ENCODE measurements at places on chromosomes 7 and 10.

DNA sequence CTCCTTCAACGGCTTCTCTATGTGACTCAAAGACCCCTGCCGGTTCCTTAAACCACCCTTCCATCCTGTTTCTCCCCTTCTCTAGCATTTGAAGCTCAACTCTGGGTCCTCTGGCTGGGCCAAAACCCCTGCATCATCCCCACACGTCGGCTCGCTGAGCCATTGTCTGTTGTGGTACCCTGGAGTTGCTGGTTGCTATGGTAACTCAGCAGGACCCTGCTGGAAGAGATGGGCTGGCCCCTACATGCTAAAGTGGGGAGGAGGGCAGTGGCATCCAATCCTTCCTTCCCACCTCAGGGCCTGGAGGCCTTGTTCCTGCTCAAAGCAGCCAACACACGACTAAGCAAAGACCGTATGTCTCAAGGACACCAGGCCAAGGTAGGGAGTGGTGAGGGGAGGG, 452.5 kb downstream of the PLXNA4 start:
- DNase-seq = no peak

DNA sequence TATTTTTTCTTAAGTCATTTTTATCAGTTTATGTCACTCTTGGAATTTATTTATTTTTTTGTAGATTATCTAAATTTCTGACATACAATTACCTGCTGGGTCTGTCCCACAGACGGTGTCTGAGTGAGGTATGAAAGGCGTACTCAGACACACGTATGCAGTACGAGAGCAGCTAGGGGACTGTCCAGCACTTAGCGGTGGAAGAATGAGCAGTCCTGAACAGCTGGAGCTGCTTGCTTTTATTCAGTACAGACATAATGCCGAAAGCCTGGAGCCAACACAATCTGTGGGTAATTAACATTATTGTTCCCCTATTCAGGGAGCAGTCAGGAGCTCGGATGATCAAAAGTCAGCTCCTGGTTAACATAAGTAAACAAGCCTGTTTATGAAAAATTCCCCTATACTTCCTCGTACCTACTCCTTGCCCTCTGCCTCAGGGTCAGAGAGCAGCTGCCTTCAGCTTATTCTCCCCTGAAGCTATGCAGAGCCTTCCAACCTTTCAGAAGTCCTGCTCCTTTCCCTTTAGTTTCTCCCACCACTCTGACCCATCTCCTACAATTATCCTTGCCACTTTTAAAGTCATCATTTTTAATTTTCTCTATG, 488.0 kb upstream of the POM121L12 start:
- DNase-seq = no peak

- DNase-seq = no peak
These were observed 78.6 kb downstream of the NRF1 start for GRCh38 chr7:129689995-129690581.

- DNase-seq = no peak
These were observed 484 bp upstream of the MSRB2 start for GRCh38 chr10:23094786-23095403.

DNA sequence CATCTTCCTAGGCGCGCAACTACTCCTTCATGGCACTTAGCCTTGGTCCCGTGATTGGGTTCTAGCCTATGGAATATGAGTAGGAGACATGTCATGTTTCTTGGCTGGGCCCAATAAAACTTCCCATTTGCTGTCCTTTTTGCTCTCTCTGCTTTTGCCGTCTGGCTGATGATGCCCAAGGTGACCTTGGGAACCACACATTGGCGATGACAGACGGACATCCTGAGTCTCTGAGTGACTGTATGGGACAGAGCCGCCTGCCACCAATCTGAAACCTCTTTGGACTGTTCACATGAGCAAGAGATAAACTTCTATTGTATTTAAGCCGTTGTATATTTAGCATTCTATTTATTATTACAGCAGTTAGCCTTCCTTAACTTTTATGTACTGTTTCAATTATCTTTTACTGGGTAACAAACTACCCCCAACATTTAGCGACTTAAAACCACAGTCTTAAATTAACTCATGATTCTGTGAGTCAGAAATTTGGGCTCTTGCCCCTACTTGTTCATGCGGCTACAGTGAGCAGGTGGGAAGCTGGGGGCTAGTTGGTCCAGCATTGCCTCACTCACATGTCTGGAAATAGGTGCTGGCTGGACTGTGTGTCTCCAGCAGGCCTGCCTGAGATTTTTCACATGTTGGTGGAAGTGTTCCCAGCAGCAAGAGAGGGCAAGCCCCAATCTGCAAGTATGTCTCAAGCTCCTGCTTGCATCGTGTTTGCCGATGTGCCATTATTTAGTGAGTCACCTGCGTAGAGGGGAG, 71.7 kb downstream of the NOD1 start:
- DNase-seq = no peak

DNA sequence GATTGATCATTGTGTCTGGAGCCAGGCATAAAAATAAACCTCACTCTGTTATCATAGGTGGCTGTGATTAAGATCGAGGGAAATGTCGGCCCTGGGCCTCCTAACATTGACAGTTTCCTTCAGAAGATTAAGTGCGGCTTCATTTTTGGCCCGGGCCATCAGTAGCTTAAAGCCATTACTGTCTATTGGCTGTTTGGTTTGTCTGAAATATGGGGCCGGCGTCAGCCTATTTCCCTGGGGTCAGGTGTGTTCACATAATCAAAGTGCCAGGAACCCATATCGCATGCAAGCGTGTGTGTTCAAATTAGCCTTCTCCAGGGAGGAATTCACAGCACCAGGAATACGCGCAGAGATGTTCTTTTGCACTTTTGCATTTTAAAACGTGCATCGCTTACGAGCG, 114.7 kb downstream of the CUX1 start:
- no peak for DNase-seq

DNA sequence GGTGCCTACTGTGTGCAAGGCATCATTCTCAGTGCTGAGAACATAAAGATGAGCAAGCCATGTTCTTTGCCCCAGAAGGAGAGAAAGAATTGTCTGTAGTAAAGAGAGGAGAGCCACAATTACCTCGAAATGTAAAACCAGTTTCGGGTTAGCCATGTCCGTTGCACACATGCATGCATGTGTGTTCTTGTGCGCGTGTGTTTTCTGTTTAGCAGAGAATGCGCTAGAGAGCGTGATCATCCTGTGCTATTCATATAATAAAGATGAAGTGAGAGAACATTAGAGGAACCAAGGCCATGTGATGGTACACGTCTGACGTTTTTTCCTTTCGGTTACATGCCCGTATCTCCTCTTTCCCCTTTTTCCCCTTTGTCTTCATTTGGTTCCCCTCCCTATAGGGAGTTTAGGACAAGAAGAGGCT, 158.2 kb downstream of the CELF2 start:
- no peak for DNase-seq

GRCh38 chr10:83991986-83992753, 147.1 kb upstream of the GHITM start:
- peak; percentile 29 for DNase-seq

GRCh38 chr7:84368122-84368521, 173.5 kb upstream of the SEMA3A start:
- DNase-seq = no peak

GRCh38 chr7:41886901-41887311, 184.0 kb upstream of the INHBA start:
- DNase-seq = no peak

DNA sequence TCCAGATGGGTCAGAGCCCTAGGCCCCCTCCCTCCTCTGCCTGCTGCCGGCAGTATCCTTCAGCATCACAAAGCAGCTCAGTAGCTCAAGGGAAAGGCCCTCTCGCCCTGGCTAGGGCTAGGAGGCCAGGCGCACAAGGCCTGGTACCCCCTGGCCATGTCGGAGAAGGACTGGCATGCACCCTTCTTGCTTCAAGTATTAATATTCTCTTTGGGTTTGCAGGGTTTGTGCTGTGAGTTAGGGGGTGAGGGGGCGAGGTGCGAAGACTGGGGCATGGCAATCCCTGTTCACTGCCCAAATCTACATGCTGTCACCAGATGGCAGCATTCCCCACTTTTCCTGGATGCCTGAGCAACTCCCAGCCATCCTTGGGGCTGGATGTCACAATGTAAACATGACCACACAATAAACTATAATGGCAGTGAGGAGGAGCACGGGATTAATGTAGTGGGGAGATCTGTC, 105.2 kb downstream of the NEURL1 start:
- peak; percentile 98 for DNase-seq

DNA sequence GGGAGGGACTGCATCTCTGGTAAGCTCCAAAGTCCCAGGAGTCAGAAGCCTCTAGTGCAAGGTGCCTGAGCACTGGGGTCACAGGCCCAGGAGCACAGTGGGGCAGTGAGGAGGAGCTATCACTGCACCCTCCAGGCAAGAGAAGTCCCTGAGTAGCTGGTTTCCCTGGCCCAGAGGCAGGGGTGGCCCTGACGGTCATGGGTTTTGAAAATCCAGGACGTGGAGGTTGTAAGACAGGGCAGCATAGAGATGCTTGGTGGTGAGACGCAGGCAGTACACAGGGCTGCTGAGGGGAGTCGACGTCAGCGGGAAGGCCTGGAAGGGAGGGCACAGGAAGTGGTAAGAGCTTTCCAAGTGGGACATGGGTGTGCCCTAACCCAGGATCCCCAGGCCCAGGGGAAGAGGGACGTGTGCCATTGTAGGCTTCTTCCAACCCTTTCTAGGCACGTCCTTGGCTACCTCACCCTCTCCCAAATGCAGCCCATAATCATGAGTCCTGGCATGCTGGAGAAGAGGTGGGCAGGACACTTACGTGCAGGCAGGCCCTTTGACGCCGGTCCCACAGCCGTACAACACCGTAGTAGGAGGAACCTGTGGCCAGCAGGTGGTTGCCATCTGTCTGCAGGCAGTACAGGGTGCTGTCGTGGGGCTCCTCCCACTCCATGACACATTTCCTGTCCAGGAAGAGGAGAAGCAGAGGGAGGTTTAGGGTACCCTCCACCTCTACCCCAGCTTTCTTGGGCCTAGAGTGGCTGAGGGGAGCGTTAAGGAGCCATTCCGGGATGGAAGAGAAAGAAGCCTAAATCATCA, 23.2 kb downstream of the DPCD start:
- no peak for DNase-seq

DNA sequence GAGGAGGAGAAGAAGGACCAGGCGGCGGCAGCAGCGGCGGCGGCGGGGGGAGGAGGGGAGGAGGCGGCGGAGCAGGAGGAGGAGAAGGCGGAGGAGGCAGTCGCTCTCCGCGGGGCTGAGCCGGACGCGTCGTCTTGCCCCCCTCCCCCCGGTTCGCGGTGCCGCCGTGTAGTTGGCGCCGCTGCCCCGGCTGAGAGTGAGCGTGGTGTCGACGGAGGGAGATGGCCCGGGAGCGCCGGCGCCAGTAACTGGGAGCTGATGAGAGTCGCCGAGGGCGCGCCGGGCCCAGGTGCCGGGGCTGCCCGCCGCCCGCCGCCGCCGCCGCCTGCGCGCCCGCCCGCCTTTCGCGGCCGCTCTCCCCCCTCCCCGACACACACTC, 257 bp downstream of the WAC start:
- peak; percentile 32 for DNase-seq

DNA sequence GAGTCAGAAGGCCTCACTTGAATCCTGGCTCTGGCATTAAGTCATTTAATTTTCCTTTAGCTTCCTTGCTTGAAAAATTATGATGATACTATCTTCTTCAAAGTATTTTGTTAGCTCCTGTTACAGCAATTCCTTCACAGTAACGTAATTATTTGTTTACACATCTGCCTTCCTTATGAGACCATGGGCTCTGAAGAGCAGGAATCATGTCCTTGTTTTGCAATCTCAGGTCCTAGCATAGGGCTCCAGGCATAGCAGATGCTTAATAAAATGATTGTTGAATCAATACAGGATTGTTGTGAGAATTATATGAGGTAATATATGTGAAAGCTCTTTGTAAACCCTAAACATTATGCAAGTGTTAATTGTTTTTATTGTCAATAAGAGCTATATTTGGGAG, 25.5 kb downstream of the KLHDC10 start:
- no peak for DNase-seq

DNA sequence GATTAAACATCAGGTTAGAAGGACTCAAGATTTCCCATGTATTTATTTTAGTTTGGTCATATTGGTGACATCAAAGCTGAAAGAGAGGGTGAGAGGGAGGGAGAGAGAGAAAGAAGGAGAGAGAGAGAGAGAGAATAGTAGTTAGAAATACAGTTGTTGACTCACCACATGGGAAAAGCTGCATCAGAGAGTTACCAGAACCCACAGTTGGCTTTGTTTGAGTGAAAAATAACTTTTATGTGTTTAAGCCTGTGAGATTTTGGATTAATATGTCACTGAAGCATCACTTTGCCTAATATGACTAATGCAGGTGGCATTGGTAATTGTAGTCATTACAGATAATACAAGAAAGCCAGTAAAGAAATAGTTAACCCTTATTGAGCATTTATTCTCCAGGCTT, 303.9 kb downstream of the REEP3 start:
- DNase-seq = no peak

DNA sequence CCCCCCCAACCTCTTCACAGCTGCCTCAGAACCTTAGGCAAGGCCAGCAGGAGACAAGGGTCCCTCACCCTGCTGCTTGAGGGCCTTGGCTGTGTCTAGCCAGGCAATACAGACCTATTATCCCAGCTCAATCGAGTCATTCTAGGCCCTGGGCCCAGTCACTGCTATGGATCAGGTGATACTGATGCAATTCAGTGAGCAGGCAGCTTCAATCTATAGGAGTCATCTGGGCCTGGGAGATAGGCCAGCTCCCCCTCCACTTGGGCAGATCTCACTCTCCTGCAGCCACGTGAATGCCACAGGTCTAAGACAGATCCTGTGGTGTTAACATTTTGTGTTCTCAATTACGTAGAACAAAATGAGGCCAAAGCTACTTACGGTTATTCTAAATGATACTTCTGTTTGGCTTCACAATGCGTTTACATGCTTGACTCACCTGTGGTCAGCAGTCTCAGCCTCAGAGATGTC, 68.0 kb upstream of the LRRC4 start:
- DNase-seq = no peak

GRCh38 chr7:39709768-39710311, 86.5 kb downstream of the RALA start:
- no peak for DNase-seq

GRCh38 chr10:73813333-73813732, 1.9 kb upstream of the NDST2 start:
- no peak for DNase-seq

- no peak for DNase-seq
These were observed 36.7 kb upstream of the LRRC4 start for GRCh38 chr7:128067983-128068382.

- DNase-seq = no peak
These were observed 457.3 kb downstream of the ETV1 start for GRCh38 chr7:13532028-13532753.

- peak; percentile 30 for DNase-seq
These were observed 7.5 kb upstream of the KMT2E start for GRCh38 chr7:105006367-105007136.

DNA sequence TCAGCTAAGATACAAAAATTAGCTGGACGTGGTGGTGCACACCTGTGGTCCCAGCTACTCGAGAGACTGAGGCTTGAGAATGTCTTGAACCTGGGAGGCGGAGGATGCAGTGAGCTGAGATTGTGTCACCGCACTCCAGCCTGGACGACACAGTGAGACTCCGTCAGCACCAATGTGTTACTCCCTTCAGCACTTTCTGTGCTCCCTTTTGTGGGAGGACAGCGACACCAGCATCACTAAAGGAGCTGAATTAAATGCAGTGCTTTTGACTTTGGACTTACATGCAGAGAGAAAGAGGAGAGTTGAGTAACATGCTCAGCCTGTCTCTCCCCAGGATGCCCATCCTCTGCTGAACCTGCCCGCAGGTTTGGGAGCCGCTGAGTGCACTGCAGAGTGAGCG, 92.2 kb upstream of the RHEB start:
- DNase-seq = no peak

- no peak for DNase-seq
These were observed 49.5 kb upstream of the SLC29A3 start for GRCh38 chr10:71269301-71270288.

GRCh38 chr7:27575613-27576012, 87.1 kb downstream of the HIBADH start:
- no peak for DNase-seq

All from HuH-7 (cell line).